Upper lobe of right lung (tissue), 1 donor: ENCODE measurements at places on chromosomes 3 and 15. TPM values are rescaled to one million over a fixed set of nuclear protein-coding genes. Genes with fewer than 3 reads are reported as not detected.

GRCh38 chr3:117563063-117563462, 853.5 kb downstream of the TUSC7 start:
- DNase-seq, result no peak

- no peak for DNase-seq
These were observed 4.6 kb downstream of the ALAS1 start for GRCh38 chr3:52202384-52203077.

DNA sequence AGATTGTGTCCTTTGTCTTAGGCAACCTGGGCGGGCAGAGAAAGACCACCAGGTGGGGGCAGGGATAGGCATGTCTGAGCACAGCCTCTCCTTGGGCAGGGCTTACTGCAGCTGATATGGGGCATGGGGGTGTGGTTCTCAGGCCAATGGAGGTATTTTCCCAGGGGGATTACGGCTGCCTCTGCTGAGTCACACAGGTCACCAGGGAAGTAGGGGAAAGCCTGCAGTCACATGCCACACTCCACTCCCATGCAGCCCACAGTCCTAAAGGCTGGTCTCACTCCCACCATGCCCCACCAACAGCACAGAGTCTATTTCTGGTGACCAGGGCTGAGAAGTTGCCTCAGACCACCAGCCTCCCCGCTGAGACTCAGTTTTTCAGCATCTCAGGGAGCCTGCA, 466.4 kb downstream of the DIPK2A start:
- DNase-seq, result no peak

DNA sequence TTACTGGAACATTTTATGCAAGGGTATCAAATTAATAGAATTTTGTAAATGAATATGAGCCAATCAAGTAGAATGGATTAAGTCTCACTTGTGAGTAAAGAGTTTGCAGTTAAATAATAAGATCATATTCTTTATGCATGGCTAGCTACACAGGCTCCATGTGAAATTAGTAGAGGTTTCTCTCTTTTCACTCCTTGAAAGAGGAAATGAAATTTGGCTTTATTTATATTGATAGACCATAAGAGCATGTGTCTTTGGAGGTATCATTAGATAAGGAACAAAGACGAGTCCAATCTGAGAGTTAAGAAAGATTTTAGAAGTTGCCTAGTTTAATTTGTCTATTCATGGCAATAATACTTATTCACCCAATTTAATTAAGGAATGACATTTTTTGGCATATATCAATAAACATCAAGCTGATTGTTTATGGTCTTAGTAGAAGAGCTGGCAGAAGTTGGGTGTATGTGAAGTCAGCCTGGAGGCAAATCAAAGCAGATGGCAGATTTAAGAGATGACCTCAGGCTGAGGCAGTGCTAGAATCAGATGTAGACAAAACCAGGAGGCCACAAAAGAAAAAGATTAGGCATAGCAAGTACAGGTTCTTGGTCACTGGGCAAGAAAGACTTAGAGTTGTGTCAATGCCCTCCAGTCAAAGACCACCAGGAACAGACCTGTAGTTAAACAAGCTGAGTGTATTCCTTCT, 406.5 kb upstream of the ARHGEF26 start:
- DNase-seq, result no peak

GRCh38 chr3:115562636-115563267, 60.6 kb upstream of the GAP43 start:
- no peak for DNase-seq

GRCh38 chr3:184556582-184557347, 4.8 kb upstream of the EPHB3 start:
- DNase-seq, result no peak

DNA sequence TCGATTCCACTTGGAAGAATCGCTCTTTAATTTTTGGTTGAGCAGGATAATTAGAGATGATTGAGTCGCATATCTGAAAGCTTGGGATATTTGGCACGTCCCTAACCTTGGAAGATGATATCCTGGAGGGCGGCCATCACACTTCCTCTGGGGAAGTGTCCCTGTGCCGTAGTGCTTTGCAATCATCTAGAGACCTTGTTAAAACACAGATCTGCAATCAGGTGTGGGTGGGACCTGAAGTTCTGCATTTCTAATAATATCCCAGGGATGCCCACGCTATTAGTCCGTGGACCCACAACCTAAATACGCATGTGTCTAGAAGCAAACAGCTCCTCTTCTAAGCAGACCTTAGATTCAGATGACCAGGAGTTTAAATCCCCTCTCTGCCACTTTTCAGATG, 20.5 kb downstream of the MYO1E start:
- no peak for DNase-seq

DNA sequence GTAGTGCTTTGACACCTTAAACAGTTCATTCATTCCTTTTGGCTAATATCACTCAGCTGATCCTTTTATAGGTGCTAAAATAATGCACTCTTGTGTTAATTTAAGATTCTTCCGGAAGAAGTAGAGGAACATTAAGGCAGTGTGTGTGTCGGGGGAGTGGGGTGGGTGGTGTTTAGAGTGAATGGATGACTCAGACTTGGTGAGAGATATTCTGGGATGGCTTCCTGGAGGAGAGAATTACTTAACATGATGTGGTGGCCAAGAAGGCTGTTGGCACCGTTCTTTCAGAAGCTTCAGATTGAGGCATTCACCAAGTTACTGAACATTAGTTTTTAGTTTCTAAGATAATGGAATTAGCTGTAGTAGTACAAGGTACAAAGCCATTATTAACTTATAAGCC, 125.6 kb upstream of the ROPN1 start:
- DNase-seq, result no peak

GRCh38 chr3:64888165-64888564, 200.4 kb upstream of the ADAMTS9 start:
- no peak for DNase-seq

GRCh38 chr15:92625251-92625980, 30.2 kb downstream of the FAM174B start:
- no peak for DNase-seq

DNA sequence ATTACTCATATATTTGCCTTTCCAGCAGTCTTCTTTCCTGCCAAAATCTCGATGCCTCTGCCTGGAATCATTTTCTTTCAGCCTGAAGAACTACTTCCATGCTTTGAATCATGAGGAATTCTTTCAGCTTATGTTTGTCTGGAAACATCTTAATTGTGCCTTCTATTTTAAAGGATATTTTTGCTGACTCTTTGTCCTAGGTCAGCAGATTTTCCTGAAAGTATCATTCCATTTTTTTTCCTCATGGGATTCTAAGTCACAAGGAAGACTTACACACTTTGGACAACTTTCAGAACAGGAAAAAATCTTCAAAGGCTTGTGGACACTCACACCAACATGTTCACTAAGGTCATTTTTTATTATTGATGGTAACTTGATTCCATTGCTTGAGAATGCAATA, 10.1 kb downstream of the PRR23E start:
- DNase-seq, result no peak

- peak; percentile 82 for DNase-seq
These were observed 1.3 kb upstream of the THBS1 start for GRCh38 chr15:39579487-39580116.

DNA sequence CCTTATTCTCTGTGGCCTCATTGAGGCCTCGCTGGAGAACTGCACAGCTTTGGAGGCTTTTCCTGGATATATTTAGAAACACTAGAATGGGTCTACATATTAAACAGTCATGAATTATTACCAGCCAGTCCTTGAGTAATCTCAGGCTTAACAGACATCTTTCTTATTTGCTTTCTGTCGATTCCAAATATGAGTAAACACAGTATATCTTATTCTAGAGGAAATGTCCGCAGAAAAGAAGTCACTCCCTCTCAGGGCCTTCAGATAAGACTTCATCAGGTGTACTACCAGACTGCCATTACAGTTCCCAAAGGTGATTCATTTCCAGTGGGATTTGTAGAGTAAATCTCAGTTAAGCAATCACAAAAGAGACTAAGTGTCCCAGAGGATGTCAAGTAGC, 310.7 kb downstream of the RBMS3 start:
- DNase-seq, result no peak

- no peak for DNase-seq
These were observed 339.4 kb upstream of the SLCO3A1 start for GRCh38 chr15:91514147-91514546.

GRCh38 chr3:10185804-10186762, 21.4 kb downstream of the IRAK2 start:
- DNase-seq, result no peak

- peak; percentile 76 for DNase-seq
These were observed 13.3 kb downstream of the ABHD2 start for GRCh38 chr15:89101302-89102193.

GRCh38 chr3:2968475-2968874, 141.7 kb downstream of the IL5RA start:
- DNase-seq, result no peak

DNA sequence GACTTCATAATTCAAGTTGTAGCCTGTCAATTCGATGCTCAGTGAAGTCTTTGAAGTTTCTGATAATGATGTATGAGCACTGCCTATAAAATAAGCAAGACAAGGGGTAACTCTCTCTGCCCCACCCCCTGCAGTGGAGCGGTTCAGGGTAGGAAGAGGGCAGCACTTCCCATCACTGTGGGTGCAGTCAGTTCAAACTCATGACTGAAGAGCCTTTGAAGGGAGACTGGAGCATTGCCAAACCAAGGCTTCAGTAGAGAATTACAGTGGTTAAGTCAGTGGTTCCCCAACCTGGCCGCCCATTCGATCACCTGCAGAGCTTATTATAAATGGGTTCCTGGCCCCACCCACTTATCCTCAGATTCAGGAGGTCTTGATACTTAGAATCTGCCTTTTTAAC, 190.6 kb downstream of the SHQ1 start:
- DNase-seq, result no peak

DNA sequence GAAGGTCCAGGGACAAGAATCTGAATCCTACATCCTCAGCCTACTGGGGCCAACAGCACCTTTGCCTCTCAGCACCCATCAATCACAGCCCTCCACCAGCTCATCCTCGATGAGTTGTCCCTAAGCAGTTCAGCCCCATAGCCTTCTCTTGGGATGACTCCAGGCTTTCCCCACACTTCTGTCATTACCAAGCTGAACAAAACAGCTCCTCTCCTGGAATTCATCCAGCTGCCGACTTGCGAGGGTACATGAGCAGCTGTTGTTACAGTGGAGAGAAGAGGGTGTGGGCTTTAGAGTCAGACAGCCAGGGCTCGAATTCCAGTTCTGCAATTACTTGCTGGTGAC, 69.0 kb upstream of the THBS1 start:
- DNase-seq, result no peak

GRCh38 chr3:128491691-128491940, 1.4 kb downstream of the GATA2 start:
- DNase-seq, result no peak

- DNase-seq, result no peak
These were observed 290.5 kb downstream of the RPLP1 start for GRCh38 chr15:69743091-69743490.

GRCh38 chr3:55204417-55204816, 276.6 kb upstream of the LRTM1 start:
- DNase-seq, result no peak

- no peak for DNase-seq
These were observed 38.7 kb downstream of the DIPK2A start for GRCh38 chr3:144010371-144010770.

DNA sequence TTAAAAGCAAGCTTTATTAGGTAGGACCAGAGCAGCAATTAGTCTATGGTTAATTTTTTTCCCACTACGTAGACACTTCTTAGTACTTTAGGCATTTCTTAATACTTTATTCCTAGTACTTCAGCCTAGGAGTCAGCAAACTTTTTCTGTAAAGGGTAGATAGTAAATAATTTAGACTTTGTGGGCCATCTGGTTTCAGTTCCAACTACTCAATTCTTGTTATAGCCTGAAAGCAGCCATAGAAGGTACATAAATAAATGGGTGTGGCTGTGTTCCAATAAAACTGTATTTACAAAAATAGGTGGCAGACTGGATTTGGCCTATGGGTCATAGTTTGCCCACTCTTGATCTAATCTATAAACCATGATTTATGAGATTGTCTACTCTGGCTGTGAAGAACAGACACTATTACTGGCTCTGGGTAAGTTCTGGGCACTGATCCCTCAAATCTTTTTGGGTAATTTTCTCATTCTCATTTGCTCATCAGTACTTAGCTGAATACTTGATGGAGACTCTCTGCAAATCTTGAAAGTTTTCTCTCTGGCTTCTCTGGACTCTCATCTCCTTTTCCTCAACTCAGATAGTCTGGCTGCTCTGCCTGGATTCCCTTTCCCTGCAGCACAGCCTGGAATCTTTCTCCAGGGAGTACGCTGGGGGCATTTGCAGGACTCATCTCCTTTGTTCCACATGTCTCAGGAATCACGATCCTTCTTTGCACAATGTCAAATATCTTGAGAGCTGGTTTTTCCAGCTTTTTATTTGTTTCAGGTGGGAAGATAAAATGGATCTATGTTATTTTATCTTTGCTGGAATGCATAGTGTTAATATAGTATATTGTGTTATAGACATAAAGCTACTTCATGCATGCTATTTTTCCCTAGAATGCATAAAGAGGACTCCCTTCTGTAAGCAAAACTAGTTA, 524.8 kb upstream of the TBL1XR1 start:
- no peak for DNase-seq

- DNase-seq, result no peak
These were observed 449 bp downstream of the RAF1 start for GRCh38 chr3:12663401-12663935.

GRCh38 chr3:64157150-64158035, 67.9 kb downstream of the PRICKLE2 start:
- no peak for DNase-seq

DNA sequence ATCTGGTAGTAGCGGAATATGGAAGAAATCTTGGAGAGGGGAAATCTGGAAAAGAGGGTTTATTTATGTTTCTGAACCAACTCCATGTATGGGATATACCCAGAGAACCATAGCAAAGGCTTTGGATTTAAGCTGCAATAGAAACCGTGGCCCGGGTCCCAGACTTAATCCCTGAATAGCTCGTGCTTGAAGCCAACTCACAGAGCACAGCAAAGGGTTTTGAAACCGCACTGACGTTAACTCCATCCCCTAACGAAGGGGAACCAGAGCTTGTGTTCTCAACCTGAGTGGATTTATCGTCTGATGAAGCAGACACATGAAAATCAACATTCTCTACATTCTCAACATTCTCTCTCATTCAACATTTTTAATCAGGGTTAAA, 154.6 kb downstream of the APBA2 start:
- DNase-seq, result peak; percentile 7

GRCh38 chr3:26132942-26133341, 343.1 kb downstream of the OXSM start:
- DNase-seq, result no peak

The WDR72 gene
- 3.2 TPM for total RNA-seq

The C3orf85 gene
- not detected for total RNA-seq

The SKOR1 gene
- 0.52 TPM for total RNA-seq

The ATP2B2 gene
- 0.06 TPM for total RNA-seq

The HRG gene
- total RNA-seq, result not detected

The CASR gene
- 0.20 TPM for total RNA-seq

The ITIH1 gene
- not detected for total RNA-seq

The CLEC3B gene
- 265 TPM for total RNA-seq

The DNASE1L3 gene
- 125 TPM for total RNA-seq

The CLRN1 gene
- not detected for total RNA-seq

The MASP1 gene
- 5.9 TPM for total RNA-seq

The ITGA11 gene
- 7.1 TPM for total RNA-seq

The WDR93 gene
- not detected for total RNA-seq
